Activated naive CD4-positive, alpha-beta T cell treated with anti-CD3 and anti-CD28 coated beads, Interleukin-2, amount 50 U/mL, for 72 hours (primary cell): ENCODE measurements at places on chromosomes 2 and 18.

- no peak for DNase-seq
Measured at GRCh38 chr2:124822516-124822915, 797.4 kb downstream of the CNTNAP5 start.

DNA sequence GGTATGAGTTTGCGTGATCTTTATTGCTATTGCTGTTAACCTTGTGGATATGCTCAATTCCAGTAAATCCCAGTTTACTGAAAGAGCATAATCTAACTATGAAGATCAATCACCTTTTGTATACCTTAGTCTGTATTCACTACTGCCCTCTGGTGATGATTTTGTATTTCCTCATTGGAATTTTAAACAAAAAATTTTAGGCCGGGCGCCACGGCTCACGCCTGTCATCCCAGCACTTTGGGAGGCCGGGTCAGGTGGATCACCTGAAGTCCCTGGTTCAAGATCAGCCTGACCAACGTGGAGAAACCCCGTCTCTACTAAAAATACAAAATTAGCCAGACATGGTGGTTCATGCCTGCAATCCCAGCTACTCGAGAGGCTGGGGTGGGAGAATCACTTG lies 5.1 kb downstream of the COMMD1 start:
- no peak for DNase-seq

- no peak for DNase-seq
Measured at GRCh38 chr2:24083567-24084385, 858 bp downstream of the TP53I3 start.

DNA sequence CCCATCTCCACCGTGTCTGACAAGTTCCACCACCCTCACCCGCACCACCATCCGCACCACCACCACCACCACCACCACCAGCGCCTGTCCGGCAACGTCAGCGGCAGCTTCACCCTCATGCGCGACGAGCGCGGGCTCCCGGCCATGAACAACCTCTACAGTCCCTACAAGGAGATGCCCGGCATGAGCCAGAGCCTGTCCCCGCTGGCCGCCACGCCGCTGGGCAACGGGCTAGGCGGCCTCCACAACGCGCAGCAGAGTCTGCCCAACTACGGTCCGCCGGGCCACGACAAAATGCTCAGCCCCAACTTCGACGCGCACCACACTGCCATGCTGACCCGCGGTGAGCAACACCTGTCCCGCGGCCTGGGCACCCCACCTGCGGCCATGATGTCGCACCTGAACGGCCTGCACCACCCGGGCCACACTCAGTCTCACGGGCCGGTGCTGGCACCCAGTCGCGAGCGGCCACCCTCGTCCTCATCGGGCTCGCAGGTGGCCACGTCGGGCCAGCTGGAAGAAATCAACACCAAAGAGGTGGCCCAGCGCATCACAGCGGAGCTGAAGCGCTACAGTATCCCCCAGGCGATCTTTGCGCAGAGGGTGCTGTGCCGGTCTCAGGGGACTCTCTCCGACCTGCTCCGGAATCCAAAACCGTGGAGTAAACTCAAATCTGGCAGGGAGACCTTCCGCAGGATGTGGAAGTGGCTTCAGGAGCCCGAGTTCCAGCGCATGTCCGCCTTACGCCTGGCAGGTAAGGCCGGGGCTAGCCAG lies 1.2 kb downstream of the ONECUT2 start:
- DNase-seq = no peak

DNA sequence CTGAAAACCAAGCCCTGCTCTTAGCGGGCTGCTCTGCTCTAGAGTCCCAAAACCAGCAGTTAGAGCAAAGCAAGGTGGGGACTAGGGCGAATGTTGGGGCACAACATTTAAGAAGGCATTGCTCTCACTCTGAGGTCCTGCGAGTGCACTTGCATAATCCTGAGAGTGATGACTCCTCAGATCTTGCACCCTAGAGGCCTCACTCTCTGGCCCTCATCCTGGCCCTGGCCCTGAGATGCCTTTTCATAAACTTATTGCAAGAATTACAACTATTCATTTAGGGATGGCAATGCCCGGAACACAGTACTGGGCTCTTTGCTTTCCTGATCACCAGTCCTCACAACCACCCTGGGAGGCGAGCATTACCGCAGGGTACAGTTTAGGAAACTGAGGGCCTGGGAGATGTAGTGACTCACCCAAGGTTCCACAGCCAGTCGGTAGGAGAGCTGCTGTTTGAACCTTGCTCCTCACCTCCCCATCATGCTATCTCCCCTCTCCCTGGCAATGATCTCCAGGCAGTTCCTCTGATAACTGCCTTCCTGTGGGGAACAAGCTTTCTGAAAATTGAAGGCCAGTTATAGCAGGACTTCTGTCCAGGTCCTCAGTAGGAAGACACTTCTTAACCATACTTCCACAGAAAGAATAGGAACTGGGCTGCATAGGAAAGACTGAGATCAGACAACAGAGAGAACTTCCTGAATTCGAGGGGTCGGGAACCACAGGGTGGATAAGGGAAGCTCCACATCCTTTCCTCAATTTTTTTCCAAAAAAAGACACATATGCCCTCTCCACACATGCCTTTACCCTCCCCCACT lies 91.3 kb downstream of the TNS1 start:
- DNase-seq = no peak

GRCh38 chr2:218733171-218734021 lies 22.8 kb downstream of the TTLL4 start:
- DNase-seq = no peak

DNA sequence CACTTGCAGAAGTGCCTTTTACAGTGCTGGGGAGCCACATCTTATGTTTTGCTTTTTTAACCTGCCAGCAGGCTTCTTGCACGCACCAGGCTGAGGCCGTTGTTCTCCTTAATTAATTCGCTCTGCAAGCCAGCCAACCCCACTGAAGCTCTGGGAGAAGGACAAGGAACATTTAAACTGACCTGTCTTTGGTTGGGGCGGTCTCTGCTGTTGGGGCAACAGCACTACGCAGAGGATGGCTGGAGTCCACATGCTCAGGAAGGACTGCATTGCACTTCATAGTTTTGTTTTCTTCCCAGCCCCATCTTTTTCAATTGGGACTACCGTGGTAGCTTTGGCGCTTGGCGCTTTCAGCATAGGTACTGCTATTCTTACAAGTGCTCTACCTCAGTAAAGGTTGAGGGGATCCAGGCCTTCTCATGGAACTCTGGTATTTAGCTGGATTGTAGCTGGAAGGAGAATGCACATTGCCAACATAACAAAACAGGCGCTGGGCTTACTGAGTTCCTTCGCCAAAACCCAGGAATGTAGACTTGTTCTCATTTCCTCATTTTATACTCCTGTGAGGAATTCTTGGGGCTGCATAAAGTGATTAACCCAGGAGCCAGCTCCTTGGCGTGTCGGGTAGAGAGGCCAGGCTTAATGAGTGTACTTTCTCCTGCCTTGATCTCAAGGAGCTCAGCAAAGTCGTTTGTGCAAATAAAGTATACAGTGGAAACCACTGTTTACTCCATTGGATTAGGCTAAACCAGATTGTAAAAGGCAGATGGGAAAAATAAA lies 146.2 kb downstream of the PRKCE start:
- no peak for DNase-seq

DNA sequence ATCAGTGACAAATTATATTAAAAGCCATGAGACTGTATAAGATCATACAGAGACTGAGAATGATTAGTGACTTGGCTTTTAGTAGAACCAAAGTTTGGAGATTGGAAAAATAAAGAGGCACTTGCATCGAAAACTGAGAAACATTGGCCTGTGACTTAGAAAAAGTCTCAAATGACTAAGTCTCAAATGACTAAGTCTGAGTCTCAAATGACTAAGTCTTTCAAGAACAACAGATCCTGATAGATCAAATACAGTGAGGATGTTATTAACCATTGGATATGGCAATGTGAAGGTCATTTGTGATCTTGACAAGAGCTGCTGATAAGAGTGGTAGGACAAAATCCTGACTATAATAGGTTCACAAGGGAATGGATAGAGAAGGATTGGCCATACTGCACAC lies 135.5 kb upstream of the FANCL start:
- DNase-seq = no peak

- no peak for DNase-seq
Measured at GRCh38 chr2:68083346-68083745, 20.5 kb upstream of the C1D start.

DNA sequence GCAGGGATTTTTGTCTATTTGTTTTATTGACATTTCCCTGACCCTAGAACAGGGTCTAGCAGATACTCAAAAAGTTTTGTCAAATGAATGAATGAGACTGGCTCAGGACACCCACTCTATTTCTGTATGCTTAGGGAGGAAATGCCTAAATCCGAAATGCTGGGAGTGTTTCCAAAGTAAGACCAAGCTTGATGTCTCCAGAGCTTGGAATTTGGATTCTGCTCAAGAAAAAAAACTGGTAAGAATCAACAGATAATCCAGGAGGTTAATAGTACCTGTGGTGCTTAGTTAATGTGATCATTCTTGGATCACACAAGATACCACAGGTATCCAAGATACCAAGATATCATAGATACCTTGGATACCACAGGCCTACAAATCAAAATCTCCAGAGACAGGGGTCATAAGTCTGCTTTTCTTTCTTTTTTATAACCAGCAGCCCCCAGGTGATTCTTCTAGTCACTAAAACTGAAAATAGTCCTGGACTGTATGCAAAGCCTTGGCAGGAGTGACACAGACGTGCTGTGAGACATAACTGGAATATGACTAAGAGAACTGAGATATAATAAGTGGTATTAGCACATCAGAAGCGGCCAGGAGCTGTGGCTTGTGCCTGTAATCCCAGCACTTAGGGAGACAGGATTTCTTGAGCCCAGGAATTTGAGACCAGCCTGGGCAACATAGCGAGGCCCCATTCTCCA lies 39.9 kb upstream of the SP3 start:
- DNase-seq = no peak

GRCh38 chr2:144490857-144491256 lies 29.1 kb downstream of the ZEB2 start:
- DNase-seq = no peak
